RPMI7951 (cell line): ENCODE measurements at places on chromosomes 3 and 15. TPM values are rescaled to one million over a fixed set of nuclear protein-coding genes. Genes with fewer than 3 reads are reported as not detected.
A peak's percentile ranks its signal among the peaks of the same experiment; 100 is the strongest.

GRCh38 chr3:25354071-25354470, 74.0 kb upstream of the RARB start:
- DNase-seq: no peak

DNA sequence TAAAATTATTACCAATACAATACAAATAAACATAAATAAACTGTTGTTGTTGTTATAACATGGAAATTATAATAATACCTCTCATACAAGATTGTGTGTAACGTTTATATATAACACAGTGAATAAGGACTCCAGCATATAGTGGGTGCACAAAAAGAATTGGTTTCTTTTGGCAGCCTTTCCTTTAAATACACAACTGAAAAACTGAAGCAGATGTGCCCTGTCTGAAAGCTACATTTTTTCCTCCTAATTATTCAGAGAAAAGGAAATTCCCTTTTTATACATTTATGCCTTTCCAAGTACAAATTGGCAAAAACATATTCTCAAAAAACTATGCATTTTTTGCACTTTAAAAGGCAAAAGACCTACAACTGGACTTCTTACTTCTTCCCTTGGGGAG, 928.9 kb upstream of the NR2F2 start:
- DNase-seq: no peak

GRCh38 chr3:49609815-49610214, 55.5 kb downstream of the BSN start:
- peak; percentile 33 for DNase-seq

- DNase-seq: no peak
These were observed 37.2 kb downstream of the MGLL start for GRCh38 chr3:127784865-127785710.

DNA sequence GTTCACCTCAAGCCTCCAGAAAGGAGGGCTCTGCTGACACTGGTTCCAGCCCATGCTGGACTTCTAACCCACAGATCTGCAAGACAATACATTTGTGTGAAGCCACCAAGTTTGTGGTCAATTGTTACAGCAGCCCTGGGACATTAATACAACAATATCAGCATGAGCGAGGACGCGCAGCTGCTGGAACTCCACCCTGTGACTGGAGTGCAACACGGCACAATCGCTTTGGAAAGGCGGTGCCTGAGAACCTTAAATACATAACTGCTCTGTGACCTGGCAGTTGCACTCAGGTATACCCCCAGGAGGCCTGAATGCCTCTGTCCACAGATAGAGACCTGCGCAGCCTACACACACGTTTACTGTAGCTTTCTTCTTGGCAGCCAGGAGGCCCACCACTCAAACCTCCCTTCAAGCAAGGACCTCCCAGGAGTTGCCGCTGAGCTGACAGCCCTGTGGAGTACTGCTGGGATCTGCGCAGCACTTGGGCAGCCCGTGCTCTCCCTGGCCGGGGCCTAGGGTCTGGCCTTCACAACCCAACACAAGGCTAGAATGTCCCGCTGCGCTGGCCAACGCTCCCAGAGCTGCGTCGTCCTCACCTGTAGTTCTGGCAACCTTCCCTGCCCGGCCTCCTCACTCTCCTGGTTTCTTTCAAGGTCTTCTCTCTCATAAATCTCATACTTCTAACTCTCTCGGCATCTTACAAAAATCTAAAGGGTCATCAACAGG, 8.3 kb downstream of the MRPS25 start:
- DNase-seq: no peak

BFSP2 gene
- total RNA-seq: not detected in 2 replicates

DNA sequence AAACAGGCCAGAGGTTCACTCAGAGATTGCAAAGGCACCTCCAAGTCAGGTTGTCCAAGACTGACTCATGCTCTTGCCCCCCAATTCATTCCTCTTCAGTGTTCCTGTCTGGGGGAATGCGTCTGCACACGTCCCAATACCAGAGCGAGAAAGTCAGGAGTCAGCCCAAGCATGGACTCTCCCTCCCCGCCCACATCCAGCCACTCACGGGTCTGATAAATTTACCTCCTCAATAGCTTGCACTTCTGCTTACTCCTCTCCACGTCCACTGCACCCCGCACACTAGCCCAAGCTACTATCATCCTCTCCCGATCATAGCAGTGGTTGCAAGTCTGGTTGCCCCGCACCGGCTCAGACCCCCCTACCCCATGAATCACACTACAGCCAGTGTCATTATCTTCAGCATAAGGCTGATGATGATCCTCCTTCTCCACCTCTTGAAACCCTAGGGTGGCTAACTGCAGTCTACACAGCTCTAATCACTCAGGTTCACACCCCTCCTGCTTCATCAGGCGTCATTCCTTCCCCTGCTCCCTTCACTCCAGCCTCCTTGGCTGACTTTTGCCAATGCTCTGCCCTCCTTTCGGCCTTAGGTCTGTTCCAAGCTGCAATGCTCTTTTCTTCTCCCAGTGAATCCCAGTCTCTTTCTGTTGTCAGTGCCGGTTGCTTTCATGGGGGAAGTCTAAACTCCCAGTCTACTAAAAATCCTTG, 27.6 kb upstream of the MYO1E start:
- no peak for DNase-seq

DNA sequence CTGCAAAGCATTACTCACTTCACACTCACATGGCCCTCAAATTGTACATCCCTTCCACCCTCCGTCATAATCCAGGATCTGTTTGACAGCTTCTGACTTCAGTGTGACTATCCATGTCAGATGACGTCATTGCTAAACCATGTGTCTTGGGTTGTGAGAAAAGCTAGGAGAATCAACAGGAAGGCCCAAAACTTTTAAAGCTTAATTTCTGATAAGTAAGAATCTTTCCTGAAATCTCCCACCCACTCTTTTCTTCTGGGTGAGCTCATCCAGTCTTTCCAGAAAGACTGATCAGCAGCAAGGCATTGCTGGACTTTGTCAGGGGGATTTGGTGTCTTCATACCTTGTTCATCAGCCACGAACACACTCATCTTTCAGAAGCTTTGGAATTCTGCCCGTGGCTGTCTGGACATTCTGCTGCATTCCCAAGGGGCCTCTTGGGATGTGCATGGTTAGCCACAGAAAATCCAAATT, 11.5 kb upstream of the LMCD1 start:
- DNase-seq: peak; percentile 87
